ENCODE measurements at places on chromosomes 5 and 9. TPM values are rescaled to one million over a fixed set of nuclear protein-coding genes. Genes with fewer than 3 reads are reported as not detected.

- DNase-seq, result no peak
Measured at GRCh38 chr9:128600099-128600498, 47.7 kb downstream of the SPTAN1 start.

GRCh38 chr5:172849606-172850453 lies 15.8 kb downstream of the ERGIC1 start:
- DNase-seq, result no peak

DNA sequence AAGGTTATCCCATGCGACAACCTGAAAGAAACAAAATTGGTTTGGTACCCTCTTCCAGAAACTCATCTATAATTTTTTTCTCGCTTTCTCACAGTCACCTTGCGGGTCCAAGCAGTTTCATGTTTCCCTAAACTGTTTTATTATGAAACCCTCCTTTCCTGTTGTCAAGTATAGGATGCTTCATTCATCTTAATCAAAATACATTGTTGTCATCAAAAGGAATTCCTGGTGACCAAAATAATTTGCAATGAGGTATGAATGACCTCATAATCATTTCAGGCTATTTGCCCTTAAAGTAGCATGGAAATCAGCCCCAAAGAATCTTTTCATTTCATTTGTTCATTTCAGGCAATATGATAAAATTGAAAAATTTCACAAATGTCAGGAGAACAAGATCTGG lies 503.0 kb downstream of the SPATA31D1 start:
- no peak for DNase-seq

The AHRR gene
- 34.9 TPM for total RNA-seq

- no peak for DNase-seq
Measured at GRCh38 chr5:108905805-108906204, 158.1 kb downstream of the FER start.

The BARHL1 gene
- not detected for total RNA-seq

The STPG3 gene
- not detected for total RNA-seq

DNA sequence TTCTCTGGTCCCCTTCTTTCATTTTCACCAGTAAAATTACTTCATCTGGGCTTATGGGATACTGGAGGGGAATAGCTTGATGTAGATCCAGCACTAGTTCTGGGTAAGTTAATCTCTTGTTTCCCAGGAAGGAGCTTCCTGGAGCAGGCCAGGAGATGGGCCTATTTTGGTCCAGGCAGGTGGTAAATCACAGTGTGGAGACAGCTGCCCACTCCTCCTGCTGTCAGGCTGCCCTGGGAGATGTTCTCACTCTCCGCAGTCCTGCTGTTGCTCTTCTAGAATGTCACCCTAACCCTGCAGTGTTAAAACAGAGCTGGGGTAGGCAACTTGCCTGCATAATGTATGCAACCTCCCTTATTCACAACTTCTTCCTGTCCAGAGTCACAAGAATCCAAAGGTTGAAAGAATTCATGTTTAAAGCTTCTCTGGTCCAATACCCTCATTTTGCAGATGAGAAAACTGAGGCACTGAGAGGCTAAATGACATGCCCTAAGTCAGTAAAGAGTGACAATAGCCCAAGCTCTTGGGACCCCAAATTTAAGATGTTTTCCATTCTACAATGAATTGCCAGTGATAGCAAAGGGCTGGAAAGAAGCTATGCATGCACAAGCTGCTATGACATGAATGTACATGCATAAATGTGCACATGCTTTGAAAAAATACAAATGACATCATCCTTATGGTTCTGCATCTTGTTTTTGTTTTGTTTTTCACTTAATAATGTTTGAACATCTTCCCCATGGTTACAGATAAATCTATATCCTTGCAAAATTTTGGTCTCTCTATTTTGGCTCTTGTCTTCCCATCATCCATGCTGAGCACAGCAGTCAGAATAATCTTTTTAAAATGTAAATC lies 71.8 kb upstream of the ADRA1B start:
- DNase-seq, result no peak

All from activated CD4-positive, alpha-beta T cell treated with anti-CD3 and anti-CD28 coated beads, Interleukin-2, amount 10 ng/mL, durations not matched to agents 7 days and 5 days (primary cell).